ENCODE measurements at places on chromosomes 6 and 20. TPM values are rescaled to one million over a fixed set of nuclear protein-coding genes. Genes with fewer than 3 reads are reported as not detected.

The TAAR1 gene
- not detected for total RNA-seq

The RAD21L1 gene
- not detected for total RNA-seq

The POFUT1 gene
- 39.8 TPM for total RNA-seq

The COL21A1 gene
- 28.5 TPM for total RNA-seq

The CPNE5 gene
- total RNA-seq = 0.40 TPM

The SAMD5 gene
- total RNA-seq = 0.26 TPM

The SIRPB1 gene
- not detected for total RNA-seq

The MCCD1 gene
- total RNA-seq = not detected

The TMEM200A gene
- 102 TPM for total RNA-seq

The LCA5 gene
- 3.7 TPM for total RNA-seq

The LY6G6F gene
- not detected for total RNA-seq

The C20orf96 gene
- 3.7 TPM for total RNA-seq

The LY6G6C gene
- not detected for total RNA-seq

The RBPJL gene
- total RNA-seq = not detected

The NKAPL gene
- 1.9 TPM for total RNA-seq

The SAMD3 gene
- total RNA-seq = 7.3 TPM

The IMPG1 gene
- total RNA-seq = not detected

The BPIFB2 gene
- not detected for total RNA-seq

The ACAT2 gene
- 63.2 TPM for total RNA-seq

The TRIM31 gene
- total RNA-seq = not detected

The PRPH2 gene
- total RNA-seq = 0.79 TPM

The TMEM217 gene
- 1.8 TPM for total RNA-seq

The BEND6 gene
- 14.5 TPM for total RNA-seq

The CLVS2 gene
- total RNA-seq = not detected

The ULBP2 gene
- 7.0 TPM for total RNA-seq

The CD109 gene
- 25.8 TPM for total RNA-seq
